ENCODE measurements at places on chromosomes 5 and 9.

GRCh38 chr5:21581508-21581907 is 1271.6 kb downstream of the CDH12 start:
- no peak for DNase-seq

DNA sequence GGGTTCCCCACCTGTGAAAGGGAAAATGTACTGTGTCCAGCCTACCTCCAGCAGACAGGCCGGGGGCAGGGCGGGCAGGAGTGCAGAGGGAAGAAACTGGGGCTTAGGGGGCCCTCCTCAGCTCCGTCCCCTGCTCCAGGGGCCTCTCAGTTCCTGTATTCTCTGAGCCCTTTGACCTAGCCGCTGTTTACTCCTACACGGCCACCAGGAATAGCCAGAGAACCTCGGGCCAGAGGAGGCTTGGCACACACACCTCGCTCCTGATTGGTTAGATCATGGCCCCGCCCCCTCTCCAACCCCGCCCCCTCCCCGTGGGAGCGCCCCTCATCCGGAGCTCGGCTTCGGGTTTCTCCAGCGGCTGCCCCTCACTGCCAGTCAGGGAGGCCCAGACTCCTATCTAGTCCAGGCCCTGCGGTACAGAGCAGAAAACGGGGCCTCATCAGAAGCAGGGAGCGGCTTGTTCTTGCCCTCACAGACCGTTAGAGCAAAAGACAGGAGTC is 2.2 kb downstream of the ST6GALNAC6 start:
- DNase-seq, result no peak

GRCh38 chr5:33306758-33307157 is 134.0 kb upstream of the TARS1 start:
- no peak for DNase-seq

GRCh38 chr9:85431339-85432102 is 310.2 kb downstream of the AGTPBP1 start:
- DNase-seq, result peak; percentile 7
